ENCODE measurements at places on chromosomes 12 and 14. TPM values are rescaled to one million over a fixed set of nuclear protein-coding genes. Genes with fewer than 3 reads are reported as not detected.

Gene TCL1B
- not detected for total RNA-seq

Gene TAS2R31
- total RNA-seq, result 2.7 TPM

Gene TAS2R7
- 0.09 TPM for total RNA-seq

Gene ZBTB1
- total RNA-seq, result 60.2 TPM

Gene MIP
- 0.26 TPM for total RNA-seq

Gene TCTN1
- total RNA-seq, result 7.6 TPM

Gene FAM186B
- total RNA-seq, result 0.11 TPM

Gene EFCAB11
- 5.2 TPM for total RNA-seq

Gene LRTM2
- total RNA-seq, result not detected

Gene PLEK2
- total RNA-seq, result 0.43 TPM

Gene SRRM4
- not detected for total RNA-seq

Gene VRTN
- total RNA-seq, result not detected

Gene FGD4
- 7.7 TPM for total RNA-seq

Gene GDF3
- 1.2 TPM for total RNA-seq

Gene TSPAN19
- total RNA-seq, result 0.09 TPM

Data from dermis lymphatic vessel endothelial cell (primary cell).